Activated naive CD8-positive, alpha-beta T cell treated with anti-CD3 and anti-CD28 coated beads, Interleukin-2, amount 10 ng/mL, durations not matched to agents 7 days and 5 days (primary cell): ENCODE measurements at places on chromosomes 2 and 18.

DNA sequence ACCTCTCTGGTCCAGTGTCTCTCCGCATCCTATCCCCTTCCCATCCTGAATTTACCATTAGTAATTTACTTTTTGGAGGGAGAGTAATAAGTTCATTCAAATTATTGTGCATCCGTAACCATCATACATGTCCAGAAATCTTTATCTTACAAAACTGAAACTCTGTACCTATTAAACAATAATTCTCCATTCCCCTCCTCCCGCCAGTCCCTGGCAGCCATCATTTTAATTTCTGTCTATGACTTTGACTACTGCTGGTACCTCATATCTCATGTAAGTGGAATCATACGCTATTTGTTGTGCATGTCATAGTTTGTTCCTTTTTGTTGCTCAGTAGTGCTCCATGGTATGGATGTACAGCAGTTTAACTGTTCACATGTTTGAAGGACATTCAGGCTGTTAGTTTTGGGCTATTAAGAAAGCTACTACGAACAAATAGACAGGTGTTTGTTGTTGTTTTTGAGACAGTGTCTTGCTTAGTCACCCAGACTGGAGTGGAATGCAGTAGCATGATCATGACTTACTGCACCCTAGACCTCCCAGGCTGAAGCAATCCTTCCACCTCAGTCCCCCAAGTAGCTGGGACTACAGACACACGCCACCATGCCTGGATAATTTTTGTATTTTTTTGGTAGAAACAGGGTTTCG lies 2.0 kb downstream of the LIMS1 start:
- no peak overlapping the region for H3K27ac ChIP-seq
- H3K4me3 ChIP-seq: peak overlapping the region; percentile 31
- peaks cover 29% of the 10 kb centered on the region for H3K4me1 ChIP-seq
- H3K27me3 ChIP-seq: no peaks in the 10 kb centered on the region
- DNase-seq: no peak
- peaks cover 10% of the 10 kb centered on the region for H3K36me3 ChIP-seq

DNA sequence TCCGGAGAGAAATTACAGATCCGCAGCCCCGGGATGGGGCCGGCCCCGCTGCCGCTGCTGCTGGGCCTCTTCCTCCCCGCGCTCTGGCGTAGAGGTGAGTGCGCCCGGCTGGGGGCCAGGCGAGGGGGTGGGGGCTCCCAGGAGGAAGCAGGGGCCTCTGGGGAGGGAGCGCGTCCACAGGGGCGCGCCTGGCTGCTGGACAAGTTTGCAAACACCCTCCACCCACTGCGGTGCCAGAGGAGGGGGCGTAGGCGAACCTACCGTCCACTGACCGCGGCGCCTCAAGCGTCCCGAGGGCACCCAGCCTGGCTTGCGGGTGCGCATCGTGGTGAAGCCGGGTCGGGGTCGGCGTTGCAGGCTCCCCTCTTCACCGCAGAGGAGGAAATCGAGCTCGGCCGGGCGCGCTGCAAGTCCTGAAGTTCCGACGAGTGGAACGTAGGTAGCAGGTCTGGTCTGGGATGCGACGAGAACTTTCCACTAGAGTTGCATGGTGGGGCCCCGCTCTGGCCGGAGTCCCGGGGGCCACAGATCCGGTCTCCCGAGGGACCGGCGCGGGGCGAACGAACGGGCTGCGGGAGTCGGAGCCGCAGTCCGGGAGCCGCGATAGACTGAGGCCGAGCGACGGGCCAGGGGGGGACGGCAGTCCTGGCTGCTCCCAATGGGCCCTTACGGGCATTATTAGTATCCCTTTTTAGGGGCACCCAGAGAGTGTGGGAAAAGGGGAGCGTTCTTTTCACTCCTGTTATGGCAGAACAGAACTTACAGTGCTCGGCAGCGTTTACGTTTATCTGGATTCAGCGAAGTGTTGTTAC lies 502 bp downstream of the MERTK start:
- peak overlapping the region; percentile 70 for H3K4me3 ChIP-seq
- peaks cover 10% of the 10 kb centered on the region for H3K4me1 ChIP-seq
- no peaks in the 10 kb centered on the region for H3K36me3 ChIP-seq

DNA sequence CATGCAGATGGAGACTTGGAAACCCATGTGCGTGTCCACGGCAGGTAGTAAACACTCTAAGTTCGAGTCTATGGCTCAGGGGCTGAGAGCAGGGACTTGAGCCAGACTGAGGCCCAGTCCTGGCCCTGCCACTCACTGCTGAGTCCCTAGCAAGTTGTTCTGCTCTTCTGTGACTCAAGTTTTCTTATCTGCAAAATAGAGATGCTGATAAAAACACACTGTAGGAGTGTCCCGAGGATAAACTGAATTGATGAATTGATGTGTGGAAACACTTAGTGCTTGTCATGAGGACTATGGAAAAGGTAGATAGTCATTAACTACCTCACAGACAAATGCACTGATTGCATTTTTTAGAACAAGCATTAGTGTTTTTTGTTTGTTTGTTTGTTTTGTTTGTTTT lies 73.2 kb downstream of the BOLA3 start:
- no peaks in the 10 kb centered on the region for H3K27me3 ChIP-seq
- H3K27ac ChIP-seq: no peak overlapping the region
- H3K4me3 ChIP-seq: no peak overlapping the region
- DNase-seq: no peak
- H3K36me3 ChIP-seq: peaks cover 27% of the 10 kb centered on the region

DNA sequence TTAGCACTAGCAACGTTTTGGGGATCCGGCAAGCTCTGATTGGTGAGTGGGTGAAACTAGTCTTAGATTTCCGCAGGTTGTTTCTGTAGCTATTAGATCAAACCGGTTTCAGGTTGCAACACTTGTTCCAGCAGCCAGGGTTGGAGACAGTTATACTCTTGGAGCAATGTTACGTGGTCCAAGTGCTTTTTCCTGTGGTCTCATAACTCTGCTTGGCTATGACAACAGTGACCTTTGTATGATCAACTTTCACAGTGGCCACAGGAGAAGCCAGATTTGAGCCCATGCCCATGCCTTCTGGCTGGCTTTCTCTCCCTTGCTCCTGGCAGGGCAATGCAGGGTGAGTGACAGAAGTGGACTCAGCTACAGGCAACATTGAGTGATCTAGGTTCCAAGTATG lies 84.5 kb upstream of the TAF1B start:
- H3K4me1 ChIP-seq: peaks cover 31% of the 10 kb centered on the region
- H3K36me3 ChIP-seq: no peaks in the 10 kb centered on the region
- H3K27me3 ChIP-seq: peaks cover 42% of the 10 kb centered on the region
- no peak overlapping the region for H3K27ac ChIP-seq
- H3K4me3 ChIP-seq: no peak overlapping the region

DNA sequence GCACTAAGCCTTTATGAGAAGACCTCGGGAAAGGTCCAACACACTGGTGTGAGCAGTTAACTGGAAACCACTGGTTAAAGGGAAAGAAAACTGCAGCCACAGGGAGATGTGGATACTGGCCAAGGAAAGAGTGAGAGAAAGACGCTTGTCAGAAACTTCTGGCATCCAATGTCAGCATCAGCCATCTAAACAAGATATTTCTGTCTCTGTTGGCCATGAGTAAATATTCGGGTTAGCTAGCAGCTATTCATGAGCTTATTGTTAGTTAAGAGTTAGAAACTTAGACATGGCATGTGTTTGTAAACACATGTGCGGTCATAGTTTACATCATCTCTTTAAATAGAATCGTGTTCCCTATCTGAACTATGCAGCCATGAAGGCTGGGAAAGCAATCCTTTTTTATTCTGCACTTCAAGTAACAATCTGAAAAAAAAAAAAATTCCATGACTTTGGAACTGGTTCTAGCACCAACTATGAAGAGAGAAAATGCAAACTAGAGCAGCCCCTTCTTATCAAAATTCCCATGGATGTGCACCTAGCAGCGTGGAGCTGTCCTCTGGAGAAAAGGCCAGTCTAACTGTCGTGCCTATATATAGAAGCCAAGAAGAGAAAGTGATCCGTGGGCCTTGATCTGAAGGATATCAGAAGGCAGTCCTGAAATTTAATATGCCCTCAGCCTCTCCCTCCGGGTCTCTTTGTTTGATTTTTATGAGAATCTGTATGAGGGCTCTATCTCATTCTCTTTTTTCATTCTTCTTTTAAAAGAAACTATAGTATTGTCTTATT lies 84.0 kb upstream of the RFX8 start:
- DNase-seq: no peak
- H3K4me1 ChIP-seq: peaks cover 26% of the 10 kb centered on the region
- no peaks in the 10 kb centered on the region for H3K27me3 ChIP-seq

DNA sequence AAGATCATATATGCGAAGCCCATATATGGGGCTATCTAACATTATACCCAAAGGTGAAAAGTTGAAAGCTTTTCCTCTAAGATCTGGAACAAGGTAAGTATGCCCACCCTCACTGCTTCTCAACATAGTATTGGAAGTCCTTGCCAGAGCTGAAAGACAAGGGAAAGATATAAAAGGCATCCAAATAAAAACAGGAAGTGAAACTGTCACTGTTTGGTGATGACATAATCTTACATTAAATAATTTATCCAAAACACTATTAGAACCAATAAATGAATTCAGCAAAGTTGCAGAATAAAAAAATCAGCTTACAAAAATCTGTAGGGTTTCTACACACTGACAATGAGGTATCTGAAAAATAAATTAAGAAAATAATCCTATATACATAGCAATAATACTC lies 205.8 kb downstream of the INSIG2 start:
- H3K27me3 ChIP-seq: peaks cover 19% of the 10 kb centered on the region
- no peaks in the 10 kb centered on the region for H3K36me3 ChIP-seq
- no peaks in the 10 kb centered on the region for H3K4me1 ChIP-seq

GRCh38 chr18:45686891-45687611 lies 36.9 kb upstream of the SLC14A1 start:
- peaks cover under 1% of the 10 kb centered on the region for H3K27me3 ChIP-seq
- H3K27ac ChIP-seq: peak overlapping the region; percentile 99
- DNase-seq: peak; percentile 79
- peaks cover 3% of the 10 kb centered on the region for H3K36me3 ChIP-seq

GRCh38 chr18:62339106-62339988 lies 14.2 kb downstream of the TNFRSF11A start:
- H3K4me1 ChIP-seq: no peaks in the 10 kb centered on the region
- no peak overlapping the region for H3K27ac ChIP-seq
- DNase-seq: no peak
- H3K27me3 ChIP-seq: peaks cover 11% of the 10 kb centered on the region
- no peaks in the 10 kb centered on the region for H3K36me3 ChIP-seq

DNA sequence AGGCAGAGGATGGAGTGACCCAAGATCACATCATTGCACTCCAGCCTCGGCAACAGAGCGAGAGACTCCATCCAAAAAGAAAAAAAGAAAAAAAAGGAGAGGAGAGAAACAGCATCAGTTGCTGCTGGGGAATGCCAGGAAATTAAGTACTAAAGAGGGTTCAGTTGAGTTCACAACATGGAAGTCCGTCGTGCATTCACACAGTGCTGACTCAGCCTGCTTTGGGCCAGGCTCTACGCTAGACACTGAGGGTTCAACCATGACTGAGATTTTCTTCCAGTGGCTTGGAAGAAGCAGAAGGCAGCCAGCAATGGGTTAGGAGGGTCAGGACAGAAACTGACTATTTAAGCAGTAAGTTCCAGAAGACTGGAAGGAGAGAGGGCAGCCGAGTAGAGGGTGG lies 108.8 kb downstream of the FMNL2 start:
- H3K27me3 ChIP-seq: peaks cover 2% of the 10 kb centered on the region
- H3K4me1 ChIP-seq: no peaks in the 10 kb centered on the region
- no peak overlapping the region for H3K27ac ChIP-seq
- H3K4me3 ChIP-seq: no peak overlapping the region

DNA sequence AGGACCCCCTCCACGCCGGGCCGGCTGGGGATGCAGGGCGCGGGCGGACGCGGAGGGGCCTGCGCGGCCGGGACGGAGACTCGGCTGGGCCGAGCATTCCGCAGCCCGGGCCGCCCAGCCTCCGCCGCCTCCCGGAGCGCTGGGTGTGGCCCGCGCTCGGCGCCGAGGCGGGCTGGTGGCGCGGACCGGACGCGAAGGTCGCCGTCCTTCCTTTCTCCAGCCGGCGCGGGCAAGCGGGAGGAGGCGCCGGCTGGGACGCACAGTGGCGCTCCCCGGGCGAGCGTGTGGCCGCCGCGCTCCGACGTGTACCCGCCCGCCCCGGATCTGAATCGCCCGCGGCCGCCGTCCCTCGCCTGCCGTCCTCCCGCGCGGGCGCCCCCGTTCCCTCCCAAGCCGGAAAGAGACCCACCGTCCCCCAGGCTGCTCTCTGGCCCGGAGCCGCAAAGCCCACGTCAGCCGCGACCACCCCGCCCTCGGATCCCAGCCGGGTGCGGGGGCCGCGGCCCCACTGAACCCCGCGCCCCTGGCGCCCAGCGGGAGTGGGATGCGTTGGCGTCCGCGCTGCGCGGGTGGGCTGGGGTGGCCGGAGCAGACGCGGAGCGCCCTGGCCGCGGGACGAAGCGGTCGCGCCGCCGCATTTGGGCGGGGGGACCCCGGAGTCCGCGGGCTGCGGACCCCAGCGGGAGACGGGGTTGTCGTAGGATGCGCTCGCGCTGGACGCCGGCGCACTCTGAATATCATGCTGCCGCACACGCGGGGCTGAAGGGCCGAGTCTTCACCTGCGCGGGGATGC lies 634 bp downstream of the SPATS2L start:
- peak; percentile 73 for DNase-seq
- H3K36me3 ChIP-seq: peaks cover 12% of the 10 kb centered on the region
- peaks cover 26% of the 10 kb centered on the region for H3K4me1 ChIP-seq

DNA sequence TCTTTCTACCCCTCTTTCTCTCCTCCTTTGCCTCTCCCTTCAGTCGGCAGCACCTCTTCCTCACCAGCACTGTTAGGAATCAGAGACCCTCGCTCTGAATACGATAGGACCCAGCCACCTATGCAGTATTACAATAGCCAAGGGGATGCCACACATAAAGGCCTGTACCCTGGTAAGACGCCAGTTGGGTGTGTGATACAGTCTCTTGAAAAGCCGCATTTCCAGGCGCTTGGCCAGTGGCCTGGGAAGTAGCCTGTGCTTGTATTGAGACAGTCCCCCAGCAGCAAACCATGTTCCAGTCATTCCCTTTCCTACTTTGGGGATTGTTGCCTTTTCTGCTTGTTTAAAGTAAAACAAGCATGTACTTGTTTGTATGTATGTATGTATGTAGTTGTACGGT lies 118.4 kb upstream of the DAPL1 start:
- no peaks in the 10 kb centered on the region for H3K4me1 ChIP-seq
- DNase-seq: no peak
- H3K36me3 ChIP-seq: peaks cover 13% of the 10 kb centered on the region
- no peaks in the 10 kb centered on the region for H3K27me3 ChIP-seq

DNA sequence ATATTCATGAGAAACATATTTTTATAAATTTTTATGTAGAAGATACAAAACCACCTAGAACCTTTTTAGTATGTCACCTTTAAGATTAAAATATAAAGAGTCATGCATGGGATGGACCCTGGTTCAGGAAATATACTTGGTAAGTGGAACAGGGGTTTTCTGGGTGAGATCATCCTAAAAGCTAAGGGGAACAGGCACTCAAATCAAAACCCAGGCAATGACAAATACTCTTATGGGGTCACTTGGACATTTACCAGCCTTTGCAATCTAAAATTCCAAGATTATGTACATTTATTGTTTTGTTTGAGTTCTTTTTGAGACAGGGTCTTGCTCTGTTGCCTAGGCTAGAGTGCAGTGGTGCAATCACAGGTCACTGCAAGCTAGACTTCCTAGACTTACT lies 65.8 kb downstream of the SGPP2 start:
- no peak overlapping the region for H3K4me3 ChIP-seq
- H3K36me3 ChIP-seq: no peaks in the 10 kb centered on the region
- H3K27ac ChIP-seq: no peak overlapping the region
